ENCODE measurements at places on chromosomes 3 and 15. TPM values are rescaled to one million over a fixed set of nuclear protein-coding genes. Genes with fewer than 3 reads are reported as not detected.

GRCh38 chr3:6697722-6698121 lies 163.2 kb upstream of the GRM7 start:
- H3K27ac ChIP-seq: no peak overlapping the region
- no peak overlapping the region for H3K4me3 ChIP-seq
- no peaks in the 10 kb centered on the region for H3K27me3 ChIP-seq
- no peak for DNase-seq
- H3K4me1 ChIP-seq: no peaks in the 10 kb centered on the region

DNA sequence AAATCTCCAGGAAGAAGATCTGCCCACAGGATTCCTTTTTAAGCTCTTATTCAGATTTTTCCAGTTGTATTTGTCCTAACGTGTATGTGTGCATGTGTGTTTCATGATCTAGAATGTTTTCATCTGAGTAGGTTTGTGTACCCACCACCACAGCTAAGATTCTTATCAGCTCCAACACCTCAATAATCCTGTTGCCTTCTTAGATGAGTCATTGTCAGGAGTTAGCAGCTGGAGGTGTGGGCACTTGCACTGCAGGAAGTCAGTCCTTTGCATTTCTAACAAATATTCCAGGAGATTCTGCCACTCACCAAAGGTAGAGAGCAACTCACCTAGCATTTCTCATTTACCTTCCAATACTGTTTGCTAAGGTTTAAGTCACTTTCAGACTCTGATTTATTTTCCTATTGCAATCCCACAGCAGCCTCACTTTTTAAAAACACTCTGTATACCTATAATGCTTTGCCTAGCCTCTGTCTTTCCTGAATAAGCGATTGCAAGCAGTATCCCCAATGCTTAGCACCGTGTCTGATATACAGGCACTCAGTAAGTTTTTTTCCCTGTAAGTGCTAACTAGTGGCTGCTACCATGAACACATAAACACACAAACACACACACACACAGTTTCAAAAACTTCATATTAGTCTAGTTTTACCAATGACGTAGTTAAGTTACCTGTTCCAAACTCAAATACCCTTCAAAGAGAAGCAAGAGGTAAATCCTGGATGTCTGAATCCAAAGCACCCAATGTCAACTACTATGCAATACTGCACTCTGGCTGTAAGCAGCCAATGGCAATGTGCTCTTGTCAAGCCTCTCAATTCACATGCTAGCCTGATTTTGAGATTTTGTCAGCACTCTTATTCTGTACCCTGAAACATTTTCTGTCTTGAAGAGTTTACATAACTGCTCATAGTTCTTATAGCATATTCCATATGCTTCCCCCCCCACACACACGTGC lies 713.5 kb upstream of the LMCD1 start:
- H3K27ac ChIP-seq: no peak overlapping the region
- H3K27me3 ChIP-seq: no peaks in the 10 kb centered on the region
- H3K36me3 ChIP-seq: no peaks in the 10 kb centered on the region

DNA sequence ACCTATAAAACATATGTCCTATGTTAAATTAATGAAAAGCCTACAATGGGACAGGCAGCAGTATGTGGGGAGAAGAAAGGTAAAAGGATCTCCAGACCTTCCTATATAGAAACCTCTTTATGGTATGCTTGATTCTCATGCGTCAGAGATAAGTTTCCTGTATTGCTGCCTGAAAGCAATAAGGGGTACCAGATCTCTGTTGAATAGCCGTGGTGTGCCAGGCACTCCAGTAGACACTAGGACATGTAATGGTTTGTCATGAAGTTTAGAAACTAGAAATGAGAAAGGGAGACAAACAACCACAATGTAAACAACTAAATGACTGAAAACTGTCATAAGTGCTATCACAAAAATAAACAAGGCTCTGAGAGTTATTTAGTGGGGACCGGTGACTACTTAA lies 168.1 kb downstream of the EFHB start:
- no peak for DNase-seq
- no peak overlapping the region for H3K27ac ChIP-seq
- H3K36me3 ChIP-seq: no peaks in the 10 kb centered on the region
- no peaks in the 10 kb centered on the region for H3K4me1 ChIP-seq

GRCh38 chr3:159806412-159806811 lies 182.2 kb upstream of the IL12A start:
- no peaks in the 10 kb centered on the region for H3K36me3 ChIP-seq
- H3K4me1 ChIP-seq: no peaks in the 10 kb centered on the region
- no peak overlapping the region for H3K4me3 ChIP-seq
- H3K27me3 ChIP-seq: no peaks in the 10 kb centered on the region
- H3K27ac ChIP-seq: no peak overlapping the region
- DNase-seq: no peak

GRCh38 chr3:122668930-122669730 lies 11.5 kb upstream of the PARP14 start:
- no peaks in the 10 kb centered on the region for H3K36me3 ChIP-seq
- H3K4me3 ChIP-seq: no peak overlapping the region
- no peak for DNase-seq
- no peaks in the 10 kb centered on the region for H3K27me3 ChIP-seq
- H3K27ac ChIP-seq: peak overlapping the region; percentile 30

Gene RETNLB
- not detected for total RNA-seq

All from activated B cell treated with CpG ODN at 0.5 μM for 24 hours (primary cell).